ENCODE measurements at places on chromosomes 5 and 9.

- DNase-seq, result no peak
Measured at GRCh38 chr5:6190838-6191237, 187.5 kb downstream of the MED10 start.

DNA sequence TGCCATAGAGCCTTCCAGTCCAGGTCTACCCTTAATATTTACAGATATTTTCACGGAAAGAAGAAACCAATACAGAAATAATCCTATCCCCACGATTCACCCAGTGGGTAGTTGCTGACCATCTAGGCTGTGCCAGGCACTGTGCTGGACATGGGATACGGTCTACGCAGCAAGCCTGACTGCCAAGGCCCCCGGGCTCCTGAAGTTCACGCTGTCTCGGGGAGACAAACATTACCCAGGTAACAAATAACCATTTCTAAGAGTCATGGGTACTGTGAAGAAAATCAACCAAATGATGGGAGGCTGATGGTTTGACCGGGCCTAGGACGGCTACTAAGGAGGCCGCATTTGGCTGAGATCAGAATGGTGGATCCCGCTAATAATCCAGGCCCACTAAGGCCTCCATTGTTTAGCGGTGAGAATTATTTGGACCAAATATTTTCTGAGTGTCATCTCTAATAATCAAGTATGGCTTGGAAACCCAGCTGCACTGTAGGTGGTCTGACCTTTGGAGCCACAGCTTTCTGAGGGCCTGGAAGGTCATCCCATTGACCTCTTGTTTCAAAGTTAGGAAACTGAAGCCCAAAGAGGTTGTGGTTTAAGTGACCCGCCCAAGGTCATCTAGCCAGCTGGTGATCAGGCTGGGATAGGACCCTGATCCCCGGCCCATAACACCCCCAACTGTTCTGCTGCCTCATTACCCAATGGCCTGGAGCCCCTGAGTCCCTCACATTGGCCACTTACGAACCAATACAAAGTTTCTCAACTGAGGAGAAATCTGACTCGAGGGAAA lies 82.4 kb downstream of the AK8 start:
- no peak for DNase-seq

- no peak for DNase-seq
Measured at GRCh38 chr5:125597338-125597737, 825.9 kb upstream of the GRAMD2B start.

- no peak for DNase-seq
Measured at GRCh38 chr5:179323026-179323870, 22.0 kb downstream of the ADAMTS2 start.

DNA sequence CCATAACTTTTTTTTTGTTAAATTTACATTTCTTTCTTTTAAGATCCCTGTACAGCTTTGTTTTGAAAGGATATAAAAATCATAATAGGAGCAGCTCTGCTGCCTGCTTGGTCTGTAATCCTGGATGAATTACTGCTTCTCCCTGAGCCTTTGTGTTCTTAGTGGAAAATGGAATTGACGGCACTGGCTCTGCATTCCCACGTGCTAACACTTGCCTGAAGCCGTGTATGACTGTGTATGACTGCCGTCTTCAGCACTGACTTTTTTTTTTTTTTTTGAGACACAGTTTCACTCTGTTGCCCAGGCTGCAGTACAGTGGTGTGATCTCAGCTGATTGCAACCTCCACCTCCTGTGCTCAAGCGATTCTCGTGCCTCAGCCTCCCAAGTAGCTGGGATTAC lies 4.8 kb downstream of the THG1L start:
- no peak for DNase-seq

- DNase-seq, result peak; percentile 34
Measured at GRCh38 chr5:143395638-143396352, 7.7 kb downstream of the NR3C1 start.

- peak; percentile 38 for DNase-seq
Measured at GRCh38 chr5:125835293-125836172, 587.7 kb upstream of the GRAMD2B start.

- DNase-seq, result no peak
Measured at GRCh38 chr5:154849791-154850201, 607 bp downstream of the FAXDC2 start.

GRCh38 chr5:97548739-97549080 lies 365.7 kb upstream of the RIOK2 start:
- DNase-seq, result no peak
